Fibroblast of gingiva (primary cell): ENCODE measurements at places on chromosomes 16 and 17.
A peak's percentile ranks its signal among the peaks of the same experiment; 100 is the strongest.

- no peak for DNase-seq
Observed at GRCh38 chr17:2828397-2829038, 32.3 kb downstream of the RAP1GAP2 start.

DNA sequence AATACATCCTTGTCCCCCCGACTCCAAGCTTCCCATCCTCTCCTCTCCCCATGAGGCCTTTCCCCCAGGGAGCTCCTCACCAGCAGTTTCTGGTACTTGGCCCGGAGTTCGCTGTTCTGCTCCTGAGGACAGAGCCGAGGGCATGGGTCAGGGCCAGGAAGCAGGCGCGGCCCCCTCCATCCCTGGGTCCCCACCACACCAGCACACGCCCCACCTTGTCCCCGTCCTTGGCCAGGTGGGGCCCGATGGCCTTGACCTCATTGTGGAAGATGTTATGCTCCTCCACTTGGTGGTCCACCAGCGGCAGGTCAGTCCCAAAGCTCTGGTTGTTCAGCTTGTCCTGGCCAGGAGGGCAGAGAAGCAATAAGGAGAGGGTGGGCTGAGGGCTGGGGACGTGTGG lies 36.2 kb downstream of the PPL start:
- no peak for DNase-seq

DNA sequence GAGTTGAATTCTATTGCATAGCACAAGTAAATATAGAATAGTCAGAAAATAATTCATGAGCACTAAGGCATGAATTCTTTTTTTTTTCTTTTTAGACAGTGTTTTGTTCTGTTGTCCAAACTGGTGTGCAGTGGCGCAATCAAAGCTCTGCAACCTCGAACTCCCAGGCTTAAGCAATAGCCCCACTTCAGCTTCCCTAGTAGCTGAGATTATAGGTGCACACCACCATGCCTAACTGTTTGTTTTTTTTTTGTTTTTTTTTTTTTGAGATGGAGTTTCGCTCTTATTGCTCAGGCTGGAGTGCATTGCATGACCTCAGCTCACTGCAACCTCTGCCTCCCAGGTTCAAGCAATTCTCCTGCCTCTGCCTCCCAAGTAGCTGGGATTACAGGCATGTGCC lies 16.6 kb downstream of the TUBD1 start:
- peak; percentile 51 for DNase-seq

DNA sequence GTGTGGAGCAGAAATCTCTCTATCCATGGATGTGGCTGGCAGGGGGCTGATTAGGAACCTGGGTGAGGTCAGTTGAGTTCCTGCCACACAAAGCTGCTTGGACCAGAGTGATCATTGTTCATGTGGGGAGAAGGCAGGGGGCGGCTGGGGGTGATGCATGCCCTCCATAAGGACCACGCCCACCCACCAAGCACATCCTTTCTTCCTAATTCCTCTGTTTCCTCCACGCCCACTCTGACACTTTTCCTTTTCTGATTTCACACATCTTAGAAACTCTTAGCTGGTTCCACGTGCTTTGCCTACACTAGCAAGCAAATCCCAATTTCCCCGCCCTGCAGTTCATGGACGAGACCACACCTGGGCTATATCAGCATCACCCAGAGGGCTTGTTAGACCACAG lies 108.5 kb downstream of the SDK2 start:
- DNase-seq = no peak

DNA sequence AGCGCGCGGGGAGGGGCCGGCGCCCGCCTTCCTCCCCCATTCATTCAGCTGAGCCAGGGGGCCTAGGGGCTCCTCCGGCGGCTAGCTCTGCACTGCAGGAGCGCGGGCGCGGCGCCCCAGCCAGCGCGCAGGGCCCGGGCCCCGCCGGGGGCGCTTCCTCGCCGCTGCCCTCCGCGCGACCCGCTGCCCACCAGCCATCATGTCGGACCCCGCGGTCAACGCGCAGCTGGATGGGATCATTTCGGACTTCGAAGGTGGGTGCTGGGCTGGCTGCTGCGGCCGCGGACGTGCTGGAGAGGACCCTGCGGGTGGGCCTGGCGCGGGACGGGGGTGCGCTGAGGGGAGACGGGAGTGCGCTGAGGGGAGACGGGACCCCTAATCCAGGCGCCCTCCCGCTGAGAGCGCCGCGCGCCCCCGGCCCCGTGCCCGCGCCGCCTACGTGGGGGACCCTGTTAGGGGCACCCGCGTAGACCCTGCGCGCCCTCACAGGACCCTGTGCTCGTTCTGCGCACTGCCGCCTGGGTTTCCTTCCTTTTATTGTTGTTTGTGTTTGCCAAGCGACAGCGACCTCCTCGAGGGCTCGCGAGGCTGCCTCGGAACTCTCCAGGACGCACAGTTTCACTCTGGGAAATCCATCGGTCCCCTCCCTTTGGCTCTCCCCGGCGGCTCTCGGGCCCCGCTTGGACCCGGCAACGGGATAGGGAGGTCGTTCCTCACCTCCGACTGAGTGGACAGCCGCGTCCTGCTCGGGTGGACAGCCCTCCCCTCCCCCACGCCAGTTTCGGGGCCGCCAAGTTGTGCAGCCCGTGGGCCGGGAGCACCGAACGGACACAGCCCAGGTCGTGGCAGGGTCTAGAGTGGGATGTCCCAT lies 232.8 kb downstream of the SEC14L1 start:
- no peak for DNase-seq

DNA sequence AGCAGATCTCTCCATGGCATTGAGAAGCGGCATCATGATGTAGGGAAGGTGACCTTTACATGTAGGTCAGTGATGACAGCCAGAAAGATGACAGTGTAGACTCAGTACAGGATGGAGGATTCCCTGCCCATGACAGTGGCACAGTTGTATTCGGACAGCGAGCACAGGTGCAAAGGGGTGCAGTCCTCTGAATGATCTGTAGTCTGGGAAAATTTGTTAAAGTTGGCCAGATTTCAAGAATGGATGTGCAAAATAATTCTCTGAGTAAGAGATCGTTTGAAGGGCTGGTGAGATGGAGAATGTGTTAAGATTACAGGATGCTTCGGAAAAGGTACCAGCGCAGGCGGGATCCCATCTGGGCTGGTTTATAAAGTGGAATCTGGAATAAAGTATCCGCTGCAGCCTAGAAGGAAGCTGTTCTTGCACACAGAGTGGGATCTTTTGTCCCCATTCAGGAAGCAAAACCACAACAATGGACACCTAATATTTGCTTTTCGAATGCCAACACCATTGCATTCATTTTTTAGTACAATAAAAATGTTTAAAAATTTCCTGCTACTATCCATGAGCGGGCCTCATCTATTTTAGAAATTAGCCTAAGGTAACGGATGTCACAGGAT lies 101.2 kb downstream of the RPTOR start:
- no peak for DNase-seq

DNA sequence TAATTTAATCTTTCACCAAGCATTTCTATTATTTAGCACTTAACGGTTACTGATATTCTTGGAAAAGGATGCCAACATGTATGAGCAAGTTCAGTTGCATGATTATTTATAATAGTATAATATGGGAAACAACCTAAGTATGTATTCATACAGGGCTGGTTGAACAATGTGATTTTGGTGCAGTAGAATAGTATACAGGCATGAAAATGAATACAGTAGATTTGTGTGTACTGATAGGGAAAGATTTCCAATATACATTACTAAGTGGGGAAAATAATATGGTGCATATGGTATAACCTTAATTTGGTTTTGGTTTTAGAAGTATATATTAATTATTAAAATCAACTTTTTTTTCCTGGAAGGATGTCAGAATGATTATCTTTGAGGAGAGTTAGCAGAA lies 109.1 kb downstream of the SPECC1 start:
- DNase-seq = no peak

DNA sequence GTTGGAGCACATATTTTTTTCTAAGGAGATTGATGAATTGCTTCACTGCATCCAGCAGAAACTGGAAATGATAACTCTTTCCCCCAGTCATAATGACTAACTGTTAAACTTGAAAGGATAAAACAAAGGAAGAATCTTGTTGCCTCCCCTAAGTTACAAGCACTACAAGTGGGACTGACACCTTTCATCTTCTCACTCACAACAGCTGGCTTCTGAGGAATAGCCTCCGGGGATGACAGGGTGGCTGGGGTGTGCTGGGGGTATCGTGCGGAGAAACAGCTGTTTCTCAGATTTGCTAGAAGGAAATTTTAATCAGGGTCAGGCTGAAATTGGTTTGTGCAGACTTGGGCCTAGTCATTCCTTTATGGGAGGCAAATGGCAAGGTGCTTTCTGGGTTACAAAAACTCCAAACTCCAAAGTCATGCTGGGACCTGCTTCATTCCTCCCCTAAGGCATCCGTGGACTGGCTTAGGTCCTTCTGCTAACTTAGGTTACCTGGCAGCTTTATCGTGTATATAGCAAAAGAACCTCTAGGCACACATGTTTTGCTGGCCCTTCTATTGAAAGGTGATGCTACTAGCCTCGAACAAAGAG lies 557.2 kb downstream of the TOX3 start:
- DNase-seq = no peak

- no peak for DNase-seq
Observed at GRCh38 chr17:34782271-34782670, 179.0 kb downstream of the CCT6B start.

- no peak for DNase-seq
Observed at GRCh38 chr17:81301195-81302144, 6.4 kb upstream of the SLC38A10 start.

DNA sequence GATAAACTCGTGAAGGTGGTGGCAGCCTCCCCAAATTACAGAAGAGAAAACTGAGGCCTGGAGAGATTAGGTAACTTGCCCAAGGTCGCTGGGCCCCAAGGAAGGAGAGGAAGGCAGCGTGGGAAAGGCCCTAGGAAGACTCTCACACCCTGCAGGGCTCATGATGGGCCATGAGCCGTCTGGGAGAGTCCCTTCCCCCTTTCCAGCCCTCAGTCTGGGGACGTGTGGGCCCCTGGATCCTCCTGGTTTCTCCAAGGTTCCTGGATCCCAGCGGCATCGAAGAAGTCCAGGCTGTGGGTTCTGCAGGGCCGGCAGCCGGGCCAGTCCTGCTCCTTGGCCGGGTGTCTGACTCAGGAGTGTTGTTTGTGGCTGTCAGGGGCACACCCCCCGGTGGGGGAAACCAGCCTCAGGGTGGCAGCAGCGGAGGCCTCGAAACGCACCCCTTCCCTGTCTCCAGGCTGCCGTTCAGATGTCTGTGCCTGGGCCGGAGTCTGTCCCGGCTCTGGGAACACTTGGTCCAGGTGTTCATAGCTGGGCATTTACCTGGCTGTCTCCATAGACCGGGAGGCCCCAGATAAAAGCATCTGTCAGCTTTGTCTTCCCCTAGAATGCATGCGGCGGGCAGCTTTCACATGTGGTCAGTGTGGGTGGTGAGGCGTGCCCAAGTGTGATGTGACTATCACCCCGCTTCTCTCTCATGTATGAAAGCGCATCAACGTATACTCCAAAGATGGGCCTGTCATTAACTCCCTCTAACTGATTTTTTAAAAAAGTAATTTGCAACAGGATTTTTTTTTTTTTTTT lies 3.7 kb upstream of the RAP1GAP2 start:
- DNase-seq = no peak

DNA sequence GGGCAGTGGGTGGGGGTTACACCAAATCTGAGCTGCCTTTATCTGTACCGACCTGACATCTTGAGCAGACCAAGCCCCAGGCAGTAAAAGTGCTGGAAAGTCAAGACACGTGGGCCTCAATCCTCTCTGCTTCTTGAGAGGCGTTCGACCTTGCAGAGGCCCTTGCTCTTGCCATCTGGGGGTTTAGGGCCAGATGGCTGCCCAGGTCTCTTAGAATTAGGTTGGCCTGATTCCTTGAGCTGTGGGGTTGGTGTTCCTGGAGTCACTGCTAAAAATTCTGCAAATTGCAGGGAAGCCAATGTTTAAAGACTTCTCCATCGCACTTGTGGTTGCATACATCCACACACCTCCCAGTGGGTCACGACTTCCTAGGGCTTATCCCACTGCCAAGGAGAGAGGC lies 238.2 kb upstream of the ASIC2 start:
- no peak for DNase-seq

DNA sequence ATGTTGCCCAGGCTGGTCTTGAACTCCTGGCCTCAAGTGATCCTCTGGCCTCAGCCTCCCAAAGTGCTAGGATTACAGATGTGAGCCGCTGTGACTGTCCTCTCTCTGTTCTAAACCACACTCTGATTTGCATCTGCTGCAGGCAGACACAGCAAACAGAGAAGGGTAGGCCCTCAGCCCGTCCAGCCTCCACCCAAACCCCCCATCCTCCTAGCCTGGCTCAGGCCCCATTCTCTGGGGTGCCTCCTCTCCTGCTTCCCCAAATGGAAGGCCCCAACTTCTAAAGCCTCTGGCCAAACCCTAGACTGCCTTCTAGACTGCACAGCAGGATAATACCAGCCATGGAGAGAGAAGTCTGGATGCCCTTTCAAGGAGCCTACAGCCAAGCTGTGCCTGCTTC lies 4.1 kb upstream of the GFAP start:
- no peak for DNase-seq

GRCh38 chr16:70610273-70611223 lies 35.8 kb upstream of the IL34 start:
- no peak for DNase-seq

- no peak for DNase-seq
Observed at GRCh38 chr16:88999457-89000206, 22.6 kb upstream of the CBFA2T3 start.

GRCh38 chr16:1363501-1364041 lies 11.8 kb downstream of the GNPTG start:
- peak; percentile 27 for DNase-seq

GRCh38 chr16:78389009-78389498 lies 289.6 kb downstream of the WWOX start:
- no peak for DNase-seq

DNA sequence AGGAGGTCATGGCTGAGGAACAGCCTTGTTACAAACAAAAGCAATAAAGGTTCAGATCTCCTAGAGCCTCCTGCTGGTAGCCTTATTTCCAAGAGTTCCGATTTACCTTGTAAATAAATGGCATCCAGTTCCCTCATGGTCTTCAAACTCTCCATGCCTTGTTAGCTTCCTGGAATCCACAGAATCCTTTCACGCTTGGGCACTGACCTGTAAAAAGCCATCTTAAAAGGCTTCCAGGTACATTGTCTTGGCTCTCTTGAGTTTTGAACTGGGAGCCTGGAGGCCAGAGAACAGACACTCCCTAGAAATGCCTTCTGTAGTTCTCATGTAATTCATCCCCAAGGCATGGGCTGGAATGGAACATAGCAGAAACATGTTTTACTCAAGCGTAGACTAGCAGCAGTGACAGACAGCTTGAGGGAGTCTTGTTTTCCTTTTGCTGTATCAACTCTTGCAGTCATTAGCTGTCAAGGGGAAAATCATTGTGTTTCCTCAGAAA lies 207.9 kb downstream of the SNX29 start:
- no peak for DNase-seq

GRCh38 chr17:57317079-57317478 lies 60.8 kb downstream of the MSI2 start:
- no peak for DNase-seq

DNA sequence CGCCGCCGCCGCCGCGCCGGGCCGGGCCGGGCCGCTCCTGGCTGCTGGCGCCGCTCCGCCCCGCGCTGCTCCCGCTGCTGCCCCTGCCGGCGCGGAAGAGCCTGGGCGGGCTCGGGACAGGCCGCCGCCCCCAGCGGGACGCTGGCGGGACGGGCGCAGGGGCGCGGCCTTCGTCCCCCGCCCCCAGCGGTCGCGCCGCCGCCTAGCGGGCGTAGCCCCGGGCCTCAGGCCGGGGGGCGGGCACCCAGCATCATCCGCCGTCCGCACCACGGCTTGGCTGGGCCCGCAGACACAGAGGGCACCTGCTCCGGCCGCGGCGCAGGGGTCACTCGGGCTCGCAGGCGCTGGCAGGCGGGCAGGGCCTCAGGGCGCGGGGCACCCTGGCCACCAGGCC lies at the start of gene AMFR:
TSS of gene AMFR (minus strand) at position 107 of the 394 bp plus-strand sequence. CDS start 218 bp downstream, outside the sequence.
- peak; percentile 86 for DNase-seq

- no peak for DNase-seq
Observed at GRCh38 chr16:629833-630248, 944 bp upstream of the WFIKKN1 start.
